Activated T-helper 1 cell treated with anti-CD3 and anti-CD28 coated beads, Interleukin-2, amount 50 U/mL, for 16 hours (primary cell): ENCODE measurements at places on chromosomes 5 and 9.

GRCh38 chr5:40578501-40579451 lies 100.9 kb upstream of the PTGER4 start:
- DNase-seq, result peak; percentile 29

- no peak for DNase-seq
Measured at GRCh38 chr5:57191986-57192385, 18.1 kb downstream of the GPBP1 start.

- DNase-seq, result no peak
Measured at GRCh38 chr5:151101151-151101550, 20.3 kb upstream of the TNIP1 start.

GRCh38 chr5:15752663-15753285 lies 252.8 kb downstream of the FBXL7 start:
- no peak for DNase-seq

DNA sequence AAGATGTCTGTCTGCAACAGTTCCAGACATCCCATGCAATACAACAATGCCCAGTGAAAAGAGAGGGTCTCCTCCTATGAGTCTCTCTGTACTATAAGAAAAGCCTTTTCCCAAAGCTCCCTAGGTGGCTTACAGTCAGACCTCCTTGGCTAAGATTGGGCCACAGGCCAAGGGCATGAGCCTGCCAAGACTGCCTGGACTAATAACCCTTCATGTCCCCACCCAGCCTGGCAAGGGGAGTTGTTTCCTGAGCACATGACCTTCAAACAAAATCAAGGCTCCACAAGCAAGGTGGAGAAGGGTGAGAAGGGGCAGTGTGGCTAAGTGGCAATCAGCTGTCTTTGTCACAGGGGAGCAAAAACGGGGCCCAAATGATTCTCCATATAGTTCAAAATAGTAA lies 75.6 kb upstream of the ZSWIM6 start:
- DNase-seq, result no peak

DNA sequence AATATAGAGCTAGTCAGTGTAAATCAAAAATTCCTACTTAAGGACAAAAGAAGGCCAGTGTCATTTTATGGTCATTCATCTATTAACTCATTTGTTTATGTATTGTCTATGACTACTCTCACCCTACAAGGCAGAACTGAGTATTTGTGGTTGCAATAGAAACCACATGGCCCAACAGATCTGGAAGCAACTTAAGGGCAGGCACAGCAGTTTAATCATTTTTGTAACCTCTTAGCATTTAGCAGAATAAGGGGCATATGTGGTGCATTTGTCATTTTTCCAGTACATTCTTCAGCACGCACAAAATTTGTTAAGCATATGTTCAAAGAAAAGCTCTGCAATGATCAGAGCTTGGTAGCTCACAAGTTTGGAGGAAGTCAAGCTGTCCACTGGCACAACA lies 1.1 kb downstream of the FKBP15 start:
- DNase-seq, result no peak

- no peak for DNase-seq
Measured at GRCh38 chr9:111161015-111161415, 122.7 kb upstream of the LPAR1 start.

DNA sequence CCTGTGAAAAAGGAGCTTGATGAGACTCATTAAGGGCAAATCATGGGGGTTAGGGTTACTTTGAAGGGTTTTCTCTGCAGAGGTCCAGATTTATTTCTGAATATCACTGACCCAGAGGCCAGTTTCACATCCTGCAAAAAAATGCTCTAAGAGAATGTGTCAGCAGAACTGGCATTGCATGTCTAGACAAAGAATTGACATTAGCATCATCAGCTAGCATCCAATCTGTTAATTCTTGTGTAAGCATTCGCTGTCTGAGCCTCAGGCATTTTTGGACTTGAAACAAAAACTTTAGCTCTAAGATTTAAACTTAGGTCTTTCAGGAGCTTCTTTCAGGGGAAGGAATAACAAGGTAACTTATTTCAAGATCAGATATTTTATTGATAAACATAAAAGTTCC lies 187.9 kb upstream of the ELL2 start:
- DNase-seq, result no peak

DNA sequence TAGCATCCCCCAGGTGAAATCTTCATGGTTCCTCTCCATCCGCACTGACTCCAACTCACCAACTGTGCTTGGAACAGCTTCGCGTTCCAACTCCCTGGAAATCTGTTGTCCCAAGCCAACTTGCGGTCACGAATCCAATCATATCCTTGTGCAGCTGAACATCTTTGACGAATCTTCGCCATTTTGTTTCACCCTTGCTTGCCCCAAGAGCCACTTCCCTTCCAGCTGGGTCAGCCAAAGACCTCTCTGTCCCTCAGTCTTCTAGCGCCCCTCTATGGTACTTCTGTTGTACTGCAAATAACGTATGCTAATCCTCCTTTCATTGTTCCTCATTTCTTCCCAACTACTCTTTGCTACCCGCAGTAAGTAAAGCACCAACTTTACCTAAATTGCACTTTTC lies 61.0 kb upstream of the TARS1 start:
- DNase-seq, result no peak
